ENCODE measurements at places on chromosomes 4 and X. TPM values are rescaled to one million over a fixed set of nuclear protein-coding genes. Genes with fewer than 3 reads are reported as not detected.

DNA sequence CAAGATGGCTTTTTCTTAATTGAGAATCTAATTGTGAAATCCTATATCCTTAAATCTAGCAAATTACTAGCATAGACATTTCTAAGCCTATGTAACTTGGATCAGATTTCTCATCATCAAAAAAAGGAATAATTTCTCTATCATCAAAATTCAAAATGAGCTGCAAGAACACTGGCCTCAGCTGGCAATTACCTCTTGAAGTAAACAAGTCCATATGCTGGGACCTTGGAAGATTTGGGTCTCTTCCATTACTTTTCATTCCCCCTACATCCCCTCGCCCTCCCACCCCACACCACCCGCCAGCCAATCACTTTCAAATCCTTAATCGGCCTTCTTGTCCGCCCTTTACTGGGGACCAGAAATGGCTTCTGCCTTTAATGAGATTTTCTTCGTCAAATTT lies 23.3 kb upstream of the MBTPS2 start:
- no peak for DNase-seq

GRCh38 chr4:7844594-7844991 lies 95.1 kb downstream of the AFAP1 start:
- DNase-seq = no peak

DNA sequence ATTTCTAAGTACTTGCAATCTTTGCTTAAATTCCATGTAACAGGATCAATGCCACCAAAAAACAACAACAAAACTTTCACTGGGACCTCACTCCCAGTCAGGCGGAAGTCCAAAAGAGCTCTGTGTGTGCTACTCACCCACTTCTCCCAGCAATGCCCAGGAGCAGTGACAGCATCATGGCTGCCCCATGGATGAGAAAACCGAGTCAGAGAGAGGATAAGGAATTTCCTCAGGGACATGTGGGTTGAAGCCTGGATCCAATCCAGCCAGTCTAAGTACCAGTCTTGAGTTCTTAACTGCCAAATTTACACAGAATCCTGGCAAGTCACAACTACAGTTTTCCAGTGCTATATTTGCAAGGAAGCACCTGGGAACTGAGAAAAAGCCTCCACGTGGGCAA lies 64.5 kb downstream of the STX18 start:
- no peak for DNase-seq

DNA sequence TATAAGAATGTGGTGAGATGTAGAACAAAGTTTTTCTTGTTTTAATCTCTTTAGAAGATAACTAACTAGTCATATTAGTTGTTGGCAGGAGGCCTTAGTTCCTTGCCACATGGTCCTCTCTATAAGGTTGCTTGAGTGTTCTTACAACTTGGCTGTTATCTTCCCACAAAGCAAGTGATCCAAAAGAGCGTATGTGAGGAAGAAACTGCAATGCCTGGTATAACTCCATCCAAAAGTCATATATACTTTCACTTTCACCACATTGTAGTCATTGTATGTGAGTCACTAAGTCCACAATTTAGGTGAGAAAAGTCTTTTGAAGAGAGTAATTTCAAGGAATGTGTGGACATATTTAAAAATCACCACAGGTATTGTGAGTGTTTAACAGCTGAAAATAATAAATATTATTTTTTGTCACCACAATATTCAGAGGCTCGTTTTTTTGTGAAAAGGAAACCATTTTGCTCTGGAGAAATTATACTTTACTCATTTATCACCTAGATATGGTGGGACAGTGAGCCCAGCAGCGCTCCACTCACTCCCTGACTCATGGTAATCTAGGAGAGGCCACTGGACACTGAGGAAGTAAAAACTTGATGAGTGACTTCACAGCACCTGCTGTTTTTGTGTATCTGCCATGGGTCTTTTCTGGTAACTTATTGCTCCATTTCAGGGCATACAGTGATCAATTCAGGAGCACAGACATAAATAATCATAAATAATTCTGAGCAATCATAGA lies 369.4 kb upstream of the NDST3 start:
- no peak for DNase-seq

- DNase-seq = no peak
Measured at GRCh38 chrX:78957049-78957767, 12.0 kb downstream of the P2RY10 start.

- no peak for DNase-seq
Measured at GRCh38 chrX:47080215-47080914, 2.1 kb downstream of the RGN start.

GRCh38 chrX:29315931-29316330 lies 728.7 kb downstream of the IL1RAPL1 start:
- no peak for DNase-seq

DNA sequence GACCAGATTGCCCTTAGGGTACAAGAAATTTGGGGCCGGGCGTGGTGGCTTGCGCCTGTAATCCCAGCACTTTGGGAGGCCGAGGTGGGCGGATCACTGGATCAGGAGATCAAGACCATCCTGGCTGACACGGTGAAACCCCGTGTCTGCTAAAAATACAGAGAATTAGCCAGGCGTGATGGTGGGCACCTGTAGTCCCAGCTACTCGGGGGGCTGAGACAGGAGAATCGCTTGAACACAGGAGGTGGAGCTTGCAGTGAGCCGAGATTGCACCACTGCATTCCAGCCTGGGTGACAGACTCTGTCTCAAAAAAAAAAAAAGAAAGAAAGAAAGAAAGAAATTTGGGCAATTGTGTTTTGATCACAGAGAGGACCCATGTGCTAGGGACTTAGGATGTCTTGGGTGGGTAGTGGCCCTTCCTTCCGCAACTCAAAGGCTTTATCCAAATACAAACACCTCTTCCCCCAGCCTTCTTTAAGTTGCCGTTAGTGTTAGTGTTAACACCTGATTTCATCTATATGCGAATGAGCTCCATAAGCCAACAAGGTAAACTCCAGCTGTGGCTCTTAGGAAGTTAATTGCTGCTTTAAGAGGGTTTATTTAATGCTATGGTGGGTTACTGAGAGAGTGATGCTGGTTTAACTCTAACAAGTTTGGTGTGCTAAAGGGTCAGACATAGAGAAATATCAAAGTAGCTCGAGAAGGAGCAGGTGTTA lies 8.6 kb upstream of the CCDC110 start:
- no peak for DNase-seq

GRCh38 chr4:136861091-136861490 lies 671.2 kb downstream of the PCDH18 start:
- no peak for DNase-seq

GRCh38 chr4:3423952-3424351 lies 17.8 kb upstream of the HGFAC start:
- DNase-seq = no peak

GRCh38 chr4:78120144-78120880 lies 63.2 kb downstream of the FRAS1 start:
- no peak for DNase-seq

- DNase-seq = no peak
Measured at GRCh38 chr4:89216422-89216821, 91.2 kb downstream of the GPRIN3 start.

DNA sequence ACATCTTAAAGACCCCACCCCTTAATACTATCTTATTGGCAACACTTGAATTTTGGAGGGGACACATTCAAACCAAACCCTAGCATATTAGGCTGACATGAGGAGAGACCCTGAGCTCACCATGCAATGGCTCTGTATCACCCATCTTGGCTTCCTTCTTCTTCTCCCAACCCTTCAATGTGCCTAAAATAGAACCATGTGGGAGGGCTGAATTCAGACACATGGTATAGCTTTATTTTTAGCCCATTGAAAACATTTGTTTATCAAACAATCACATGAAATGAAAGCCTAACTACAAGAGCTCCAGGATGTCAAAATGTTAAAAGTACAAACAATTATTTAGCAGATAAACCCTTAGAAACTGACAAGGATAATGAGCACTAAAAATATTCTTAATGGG lies 81.6 kb downstream of the RASL11B start:
- DNase-seq = no peak

GRCh38 chr4:138330531-138330930 lies 88.4 kb upstream of the SLC7A11 start:
- DNase-seq = no peak

- DNase-seq = no peak
Measured at GRCh38 chr4:165462009-165462408, 83.2 kb downstream of the CPE start.

- DNase-seq = no peak
Measured at GRCh38 chr4:48991357-48991756, 5.3 kb downstream of the CWH43 start.

GRCh38 chr4:81912376-81913030 lies 440.8 kb upstream of the RASGEF1B start:
- no peak for DNase-seq

GRCh38 chrX:120568035-120568434 lies 7.3 kb upstream of the CUL4B start:
- no peak for DNase-seq

- DNase-seq = no peak
Measured at GRCh38 chr4:74206088-74206825, 48.3 kb downstream of the MTHFD2L start.

DNA sequence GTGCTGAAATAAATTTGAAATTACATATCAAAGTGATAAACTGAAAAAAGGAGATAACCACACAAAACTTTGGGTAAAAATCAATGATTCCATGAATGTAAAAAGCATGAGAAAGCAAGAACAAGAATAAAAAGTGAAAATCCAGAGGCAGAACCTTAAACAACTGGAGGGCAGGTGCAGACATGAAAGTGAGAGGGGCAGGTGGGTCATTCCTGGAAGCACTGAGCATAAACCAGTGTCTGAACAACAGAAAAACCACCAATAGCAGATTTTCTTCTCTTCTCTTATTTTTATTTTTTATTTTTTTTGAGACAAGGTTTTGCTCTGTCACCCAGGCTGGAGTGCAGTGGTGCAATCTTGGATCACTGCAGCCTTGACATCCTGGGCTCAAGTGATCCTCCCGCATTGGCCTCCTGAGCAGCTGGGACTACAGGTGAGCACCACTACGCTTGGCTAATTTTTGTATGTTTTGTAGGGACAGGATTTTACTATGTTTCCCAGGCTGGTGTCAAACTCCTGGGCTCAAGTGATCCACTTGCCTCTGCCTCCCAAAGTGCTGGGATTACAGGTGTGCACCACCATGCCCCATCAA lies 46.8 kb upstream of the GPR78 start:
- no peak for DNase-seq

GRCh38 chrX:129678614-129679195 lies 23.9 kb upstream of the APLN start:
- no peak for DNase-seq

TRIML2 gene
- 49.9 TPM for total RNA-seq

SULT1E1 gene
- not detected for total RNA-seq

EMCN gene
- total RNA-seq = not detected

FRMD7 gene
- total RNA-seq = not detected

PPA2 gene
- total RNA-seq = 82.4 TPM

MYL5 gene
- 18.2 TPM for total RNA-seq

PAGE4 gene
- not detected for total RNA-seq

TEX13D gene
- total RNA-seq = not detected

NLGN3 gene
- total RNA-seq = 4.6 TPM

NPY5R gene
- total RNA-seq = 0.15 TPM

CSN3 gene
- total RNA-seq = not detected
